ENCODE measurements at places on chromosomes 2 and 18.

DNA sequence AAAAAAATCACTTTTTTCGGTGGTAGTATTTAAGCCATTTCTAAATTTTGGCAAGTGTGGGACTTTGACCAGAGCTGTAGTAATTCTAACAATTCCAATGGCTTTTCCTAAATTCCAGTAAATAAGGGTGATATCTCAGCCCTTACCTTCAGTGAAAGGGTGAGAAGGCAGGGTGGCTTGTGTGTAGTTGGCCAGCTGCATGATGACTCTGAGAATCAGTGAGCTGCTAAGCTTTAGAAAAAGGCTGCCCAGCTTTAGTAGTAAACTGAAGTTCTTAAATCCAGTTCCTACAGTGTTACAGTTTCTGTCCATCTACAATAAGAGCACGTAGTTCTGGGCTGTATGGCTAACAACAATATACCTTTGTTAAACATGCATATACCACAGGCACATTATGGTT lies 42.0 kb downstream of the OXER1 start:
- DNase-seq = no peak

DNA sequence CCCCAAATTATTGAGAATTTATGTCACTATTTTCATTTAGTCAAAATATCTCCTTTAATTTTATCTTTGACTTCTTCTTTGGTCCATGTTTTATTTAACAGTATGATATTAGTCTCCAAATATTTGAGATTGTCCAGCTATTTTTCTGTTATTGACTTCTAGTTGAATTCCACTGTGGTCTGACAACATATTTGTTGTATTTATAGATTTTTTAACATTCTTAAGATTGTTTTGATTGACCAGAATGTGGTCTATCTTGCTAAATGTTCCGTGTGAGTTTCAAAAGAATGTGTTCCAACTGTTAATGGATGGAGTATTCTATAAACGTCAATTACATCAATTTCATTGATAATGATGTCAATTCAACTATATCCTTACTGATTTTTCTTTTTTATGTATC lies 1452.1 kb downstream of the SUCLG1 start:
- DNase-seq = no peak

DNA sequence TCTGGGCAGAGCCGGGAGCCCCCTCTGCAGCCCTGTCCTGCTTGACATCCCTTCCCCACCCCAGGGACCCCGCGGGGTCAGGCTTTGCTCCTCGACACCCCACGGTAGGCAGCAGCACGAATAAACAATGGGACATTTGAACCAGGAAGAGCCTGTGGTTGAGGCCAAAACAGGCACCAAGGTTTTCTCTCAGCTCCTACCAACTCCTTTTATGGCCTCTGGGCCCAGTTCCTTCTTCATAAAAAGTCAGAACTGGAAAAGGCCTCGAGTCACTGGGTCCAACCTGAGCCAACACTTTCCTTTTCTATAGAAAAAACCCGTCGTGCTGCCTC lies 20.6 kb downstream of the TEX44 start:
- peak; percentile 46 for DNase-seq

- DNase-seq = no peak
These were observed 104.4 kb downstream of the LIPG start for GRCh38 chr18:49666045-49666775.

- DNase-seq = no peak
These were observed 6.4 kb upstream of the PTPN4 start for GRCh38 chr2:119753041-119753929.

- DNase-seq = no peak
These were observed 16.7 kb downstream of the L3MBTL4 start for GRCh38 chr18:6397931-6398566.

Data from hippocampal formation (tissue), 2 donors.